ENCODE measurements at places on chromosomes 5 and 9.

DNA sequence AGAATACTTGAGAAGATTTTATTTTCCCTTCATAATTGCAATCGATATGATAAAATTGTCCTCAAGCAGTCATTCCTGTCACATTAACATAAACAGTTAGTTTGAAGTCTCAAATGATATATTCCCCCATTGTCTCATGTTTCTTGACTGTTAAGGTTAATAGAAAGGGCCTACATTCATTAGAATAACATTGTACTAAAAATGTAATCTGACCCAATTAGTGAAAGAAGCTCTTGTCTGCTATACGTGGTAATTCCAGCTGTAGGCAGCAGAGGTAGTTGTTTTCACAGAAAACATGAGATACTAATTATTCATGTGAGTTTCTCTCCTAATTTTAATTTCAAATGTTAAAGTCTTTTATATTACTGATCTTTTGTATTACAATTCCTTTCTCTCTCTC is 25.9 kb upstream of the AP3B1 start:
- DNase-seq, result no peak

GRCh38 chr9:80794197-80794596 is 895.1 kb downstream of the TLE1 start:
- DNase-seq, result no peak

DNA sequence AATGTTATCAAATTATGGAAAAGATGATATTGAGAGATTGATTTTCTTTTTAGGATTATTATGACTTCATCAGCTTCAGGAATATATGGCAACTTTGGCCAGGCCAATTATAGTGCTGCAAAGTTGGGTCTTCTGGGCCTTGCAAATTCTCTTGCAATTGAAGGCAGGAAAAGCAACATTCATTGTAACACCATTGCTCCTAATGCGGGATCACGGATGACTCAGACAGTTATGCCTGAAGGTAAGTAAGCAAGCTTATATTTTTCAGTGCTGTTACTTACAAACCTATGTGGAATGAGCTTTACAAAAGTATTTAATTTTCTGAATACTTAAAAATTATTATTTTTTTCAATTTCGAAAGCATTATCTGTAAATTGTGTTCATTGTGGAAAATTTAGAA is 26.5 kb downstream of the HSD17B4 start:
- DNase-seq, result no peak

GRCh38 chr9:137130176-137130755 is 8.7 kb upstream of the GRIN1 start:
- no peak for DNase-seq

- no peak for DNase-seq
These were observed 67.4 kb downstream of the ARRDC3 start for GRCh38 chr5:91315701-91316100.

GRCh38 chr9:121253162-121253561 is 14.8 kb upstream of the GSN start:
- no peak for DNase-seq

DNA sequence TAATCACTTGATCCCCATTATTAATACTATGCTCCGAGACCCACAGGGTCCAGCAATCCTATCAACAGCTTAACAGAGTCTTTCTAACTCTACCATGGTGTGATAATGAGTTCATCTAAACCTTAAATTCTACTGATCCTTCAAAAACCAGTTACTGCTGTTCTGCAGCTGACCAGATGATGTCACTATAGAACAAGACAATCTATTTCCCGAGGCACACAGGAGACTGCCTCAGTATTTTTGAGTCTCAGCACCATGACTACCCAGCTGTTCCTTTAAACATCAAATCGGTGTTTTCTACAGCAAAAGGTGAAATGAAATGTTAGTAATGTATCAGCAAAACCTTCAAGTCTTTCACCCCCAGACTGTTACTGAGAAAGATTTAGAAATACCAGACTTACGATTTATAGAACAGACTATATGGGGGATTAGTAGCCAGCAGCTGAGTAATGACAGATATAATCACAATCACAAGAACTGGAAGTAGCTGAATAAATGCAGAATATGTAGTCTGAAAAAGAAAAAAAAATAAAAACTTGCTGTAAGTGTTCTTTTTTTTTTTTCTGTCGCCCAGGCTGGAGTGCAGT is 16.9 kb downstream of the DNAJC18 start:
- DNase-seq, result peak; percentile 36

- DNase-seq, result no peak
These were observed 7.5 kb upstream of the PFDN1 start for GRCh38 chr5:140310434-140310833.

DNA sequence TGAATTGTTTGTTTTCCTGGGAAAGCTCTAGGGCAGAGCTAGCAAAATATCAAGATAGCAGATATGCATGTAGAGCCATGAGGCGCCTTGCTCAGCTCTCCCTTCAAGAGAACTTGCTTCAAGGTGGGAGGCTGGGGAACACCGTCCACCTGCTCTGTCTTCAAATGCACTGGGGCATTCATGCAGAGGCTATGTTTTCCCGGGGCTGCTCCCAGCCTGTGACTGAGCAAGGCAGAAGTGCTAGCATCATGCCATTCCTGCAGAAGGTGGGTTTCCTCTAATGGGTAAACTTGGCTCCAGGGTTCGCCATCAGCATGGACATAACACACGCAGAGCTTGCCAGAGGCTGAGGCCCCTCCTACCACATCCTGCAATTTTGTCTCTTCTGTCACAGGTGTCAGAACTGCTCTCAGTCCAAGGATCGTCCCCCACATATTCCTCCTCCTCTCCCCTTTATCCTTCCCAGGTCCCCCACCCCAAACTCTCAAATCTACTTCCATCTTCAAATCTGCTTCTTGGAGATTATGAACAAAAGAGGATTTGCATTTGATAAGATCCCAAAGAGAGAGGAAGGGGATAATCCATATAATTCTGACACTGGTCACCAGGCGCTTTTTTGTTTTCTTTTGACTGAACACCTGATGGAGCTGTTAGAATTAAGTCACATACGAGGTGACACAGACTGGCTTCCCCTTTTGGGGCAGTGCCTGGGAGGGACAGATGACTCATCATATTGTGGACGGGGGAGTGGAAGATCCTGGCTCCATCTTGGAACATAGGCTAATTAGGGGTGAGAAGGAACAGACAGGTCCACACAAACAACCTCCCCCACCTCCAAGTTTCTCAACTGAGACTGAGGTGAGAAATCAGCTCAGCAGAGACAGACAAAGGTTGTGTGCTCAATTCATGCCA is 85.0 kb upstream of the TAF11L2 start:
- no peak for DNase-seq

- DNase-seq, result no peak
These were observed 47.7 kb upstream of the TCERG1 start for GRCh38 chr5:146399481-146399880.

- no peak for DNase-seq
These were observed 1.1 kb downstream of the PPIC start for GRCh38 chr5:123035360-123035917.

DNA sequence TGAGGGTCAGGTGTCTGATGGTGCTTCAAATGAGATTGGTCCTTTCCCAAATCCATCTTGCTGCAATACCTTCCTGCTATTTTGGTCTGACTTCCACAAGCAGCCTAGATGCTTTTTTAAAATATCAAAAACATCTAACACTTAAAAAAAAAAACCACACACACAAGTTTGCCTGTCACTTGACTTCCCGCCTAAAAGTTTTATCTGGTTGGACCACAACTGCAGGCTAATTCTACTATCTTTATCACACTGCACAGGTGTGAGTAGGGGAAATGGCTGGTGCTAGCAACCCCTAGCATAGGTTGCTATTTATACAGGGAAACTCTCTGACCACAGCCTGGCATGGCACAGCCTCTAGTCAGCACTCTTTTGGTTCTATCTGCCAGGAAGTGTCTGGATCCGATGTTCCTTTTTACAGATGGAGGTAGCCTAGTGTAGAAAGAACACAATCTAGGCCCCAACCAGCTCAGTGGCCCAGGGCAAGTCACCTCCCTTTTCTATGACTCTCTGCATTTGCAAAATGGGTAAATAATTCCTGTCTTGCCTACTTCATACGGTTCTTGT is at the start of gene HEMGN:
TSS of gene HEMGN (minus strand) at position 92 of the 564 bp plus-strand sequence. CDS start at position 56, 36 bp downstream.
- DNase-seq, result peak; percentile 6

DNA sequence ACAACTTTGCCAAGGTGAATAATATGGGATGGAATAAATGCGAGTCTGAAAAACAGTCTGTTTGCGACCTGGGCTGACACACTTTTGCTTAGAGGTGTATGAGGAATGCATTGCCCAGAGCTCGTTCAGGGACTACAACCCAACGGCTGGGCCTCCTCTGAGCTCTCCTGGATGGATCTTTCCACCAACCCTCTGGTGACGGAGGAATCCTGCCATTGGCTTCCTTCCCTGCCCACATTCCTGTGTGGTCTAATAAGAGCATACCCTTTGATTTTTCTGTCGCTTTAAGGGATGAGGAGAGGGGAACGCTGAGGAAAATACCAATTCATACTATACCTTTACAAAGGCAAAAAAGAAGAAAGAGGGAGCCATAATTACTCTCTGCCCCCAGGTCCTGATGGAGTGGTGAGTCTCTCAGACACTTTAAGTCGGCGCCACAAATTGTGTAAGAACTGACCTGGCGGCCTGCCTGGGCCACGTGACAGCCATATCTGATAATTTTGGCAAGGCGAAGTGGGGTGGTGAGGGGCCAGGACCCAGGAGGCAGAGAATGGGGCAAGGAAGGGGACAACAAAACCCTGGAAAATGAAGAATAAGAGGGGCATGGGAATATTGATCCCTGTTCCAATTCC is 265.2 kb upstream of the MSX2 start:
- no peak for DNase-seq

DNA sequence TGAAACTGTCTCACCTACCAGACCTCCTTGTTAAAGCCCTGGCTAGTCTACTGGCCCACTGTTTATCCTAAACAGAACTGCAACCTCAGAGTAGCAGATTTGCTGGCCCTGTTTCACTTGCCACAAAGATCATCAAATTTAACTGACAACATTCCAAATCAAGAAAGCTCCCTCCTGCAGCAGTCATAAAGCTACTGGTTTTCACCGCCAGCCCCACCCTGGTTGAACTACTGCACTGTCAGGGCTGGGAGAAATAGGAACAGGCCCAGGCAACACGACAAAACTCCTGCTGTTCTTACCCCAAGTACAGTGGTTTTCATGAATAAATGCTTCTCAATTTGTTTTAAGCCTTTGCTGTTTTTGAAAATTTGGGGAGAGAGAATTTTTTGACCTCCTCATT is 63.0 kb downstream of the NR6A1 start:
- no peak for DNase-seq

GRCh38 chr9:5626727-5627634 is 1.9 kb upstream of the RIC1 start:
- no peak for DNase-seq

GRCh38 chr5:65796751-65797316 is 74.8 kb downstream of the NLN start:
- DNase-seq, result no peak

GRCh38 chr5:96157077-96157780 is 195.6 kb upstream of the ELL2 start:
- DNase-seq, result no peak

DNA sequence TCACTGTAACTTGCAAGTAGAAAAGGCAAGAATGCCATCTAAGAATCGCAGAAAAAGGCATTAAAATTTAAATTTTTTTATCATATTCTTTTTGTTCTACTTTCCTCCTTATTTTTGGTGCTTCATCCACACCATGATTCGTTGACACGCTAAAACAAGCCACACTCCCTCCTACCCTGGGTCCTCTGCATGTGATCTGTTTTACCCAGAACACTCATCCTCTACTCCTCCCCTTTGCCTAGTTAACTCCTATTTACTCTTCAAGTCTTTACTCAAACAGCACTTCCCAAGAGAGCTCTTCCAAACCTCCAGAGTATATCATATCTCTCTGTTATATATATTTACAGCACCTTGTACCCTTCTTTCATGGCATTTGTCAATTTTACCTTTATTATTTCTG is 61.4 kb upstream of the SRP19 start:
- no peak for DNase-seq

GRCh38 chr5:106097340-106097739 is 1573.4 kb downstream of the EFNA5 start:
- no peak for DNase-seq

GRCh38 chr5:36017004-36017403 is 25.8 kb upstream of the UGT3A1 start:
- no peak for DNase-seq

DNA sequence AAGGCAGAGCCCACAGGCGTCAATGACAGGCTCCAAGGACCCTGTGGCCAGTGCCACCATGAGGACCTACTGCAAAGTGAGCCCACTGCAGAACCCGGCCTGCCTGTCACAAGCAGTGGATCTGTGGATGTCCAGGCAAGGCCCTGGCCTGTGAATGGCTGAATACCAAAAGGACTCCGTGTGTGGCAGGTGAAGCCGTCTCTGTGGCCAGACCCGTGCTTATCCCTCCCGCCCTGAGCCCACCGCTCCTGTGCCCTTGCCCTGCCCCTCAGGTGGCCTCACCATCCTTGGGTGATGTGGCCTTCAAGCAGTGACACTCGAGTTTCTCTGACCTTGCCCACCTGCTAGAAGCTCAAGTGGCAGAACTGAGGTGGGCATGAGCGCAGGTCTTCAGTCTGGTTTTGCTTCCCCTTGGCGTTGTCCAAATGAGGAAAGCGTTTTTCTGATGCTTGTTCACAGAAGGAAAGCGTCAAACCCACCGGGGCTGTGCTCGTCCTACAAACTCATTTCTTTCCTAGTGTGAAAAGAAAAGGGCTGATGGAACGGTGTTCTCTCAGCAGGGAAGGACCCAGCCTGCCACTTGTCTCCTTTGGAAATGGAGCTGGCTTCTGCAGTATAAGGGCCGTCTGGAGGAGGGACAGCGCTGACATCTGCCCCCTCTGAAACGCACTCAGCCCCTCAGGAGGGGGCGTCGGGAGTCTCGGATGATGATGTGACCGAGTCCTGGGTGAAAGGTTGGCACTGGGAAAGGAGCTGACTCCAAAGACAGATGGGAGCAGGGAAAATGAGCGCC is 377.7 kb upstream of the IRX4 start:
- no peak for DNase-seq

Measured in activated T-cell treated with anti-CD3 and anti-CD28 coated beads, Interleukin-2, amount 50 U/mL, for 4 hours (primary cell).